SK-MEL-5 (cell line): ENCODE measurements at places on chromosomes 5 and 9.
A peak's percentile ranks its signal among the peaks of the same experiment; 100 is the strongest.

- no peak for DNase-seq
Observed at GRCh38 chr5:103254921-103255320, 3.6 kb upstream of the MACIR start.

DNA sequence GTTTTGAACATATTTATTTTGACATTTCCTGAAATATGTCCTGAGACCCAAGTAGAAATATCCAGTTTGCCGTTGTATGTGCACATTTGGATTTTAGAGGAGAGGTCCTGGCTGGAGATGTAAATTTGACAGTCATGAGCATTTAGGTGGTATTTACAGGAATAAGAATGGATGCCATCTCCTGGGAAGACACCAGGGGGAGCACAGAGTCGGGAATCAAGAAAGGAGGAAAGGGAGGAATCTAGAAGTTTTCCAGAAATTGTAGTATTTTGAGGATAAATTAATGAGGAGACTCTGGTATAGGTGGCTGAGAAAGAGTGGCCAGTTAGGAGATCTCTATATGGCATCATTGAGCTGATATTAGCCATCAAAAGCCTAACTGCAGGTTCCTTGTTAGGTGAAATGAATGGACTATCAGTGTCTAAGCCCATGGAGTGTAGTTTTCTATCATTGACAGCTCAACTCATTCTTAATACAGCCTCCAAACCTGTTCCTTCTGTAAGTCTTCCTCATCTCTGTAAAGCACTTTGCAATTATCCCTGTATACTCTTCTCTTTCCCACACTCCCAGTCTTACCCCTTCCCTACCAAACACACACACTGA lies 7.2 kb downstream of the GAPT start:
- DNase-seq, result peak; percentile 58

DNA sequence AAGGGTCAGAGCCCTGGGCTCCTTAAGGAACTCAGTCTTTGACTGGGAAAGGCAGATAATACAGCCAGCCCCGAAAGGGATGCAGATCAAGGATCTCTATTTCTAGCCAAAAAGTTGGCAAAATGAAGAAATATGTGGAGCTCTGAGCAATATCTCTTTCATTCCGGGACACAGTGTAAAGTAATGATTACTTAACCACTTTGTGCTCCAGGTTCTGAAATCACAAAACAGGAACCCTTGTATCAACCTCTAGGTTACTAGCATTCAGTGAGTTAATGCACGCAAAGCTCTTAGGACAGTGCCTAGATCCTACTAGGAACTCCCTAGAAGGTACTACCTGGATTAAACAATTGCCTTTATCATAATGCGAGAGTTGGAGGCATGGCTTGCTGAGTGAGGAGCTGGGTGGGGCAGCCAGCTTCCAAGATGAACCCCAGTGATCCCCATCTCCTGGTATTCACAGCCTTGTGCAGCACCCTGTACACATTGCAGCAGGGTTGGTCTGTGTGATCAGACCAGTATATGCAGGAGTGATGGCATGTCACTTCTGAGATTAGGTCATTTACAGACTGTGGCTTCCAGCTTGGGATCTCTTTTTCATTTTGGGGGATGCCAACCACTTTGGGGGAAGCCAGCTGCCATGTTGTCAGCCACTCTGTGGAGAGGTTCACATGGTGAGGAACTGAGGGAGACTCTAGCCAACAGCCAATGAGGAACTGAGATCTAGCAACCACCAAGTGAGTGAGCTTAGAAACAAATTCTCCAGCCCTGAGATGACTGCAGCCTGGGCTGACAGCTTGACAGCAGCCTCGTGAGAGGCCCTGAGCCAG lies 103.1 kb upstream of the SLC44A1 start:
- no peak for DNase-seq

GRCh38 chr9:136670576-136671253 lies 8.0 kb downstream of the EGFL7 start:
- no peak for DNase-seq

DNA sequence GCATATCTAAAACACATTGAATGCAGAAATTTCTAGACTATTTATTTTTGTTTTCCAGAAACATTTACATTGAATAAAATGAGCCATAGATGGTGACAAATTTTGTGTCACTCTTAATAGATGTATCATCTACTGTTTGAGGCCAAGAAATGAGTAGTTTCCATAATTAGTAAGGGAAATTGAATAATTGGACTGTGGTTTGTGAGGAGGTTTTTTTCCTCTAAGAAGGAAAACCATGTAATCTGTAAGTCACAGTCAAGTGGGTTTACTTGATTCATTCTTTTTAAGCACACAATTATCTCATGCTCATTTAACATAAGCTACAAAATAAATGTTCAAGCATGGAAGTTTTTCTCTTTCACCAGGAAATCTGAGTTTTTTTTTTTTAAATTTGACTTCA lies 876.4 kb downstream of the NR2F1-AS1 start:
- DNase-seq, result no peak

DNA sequence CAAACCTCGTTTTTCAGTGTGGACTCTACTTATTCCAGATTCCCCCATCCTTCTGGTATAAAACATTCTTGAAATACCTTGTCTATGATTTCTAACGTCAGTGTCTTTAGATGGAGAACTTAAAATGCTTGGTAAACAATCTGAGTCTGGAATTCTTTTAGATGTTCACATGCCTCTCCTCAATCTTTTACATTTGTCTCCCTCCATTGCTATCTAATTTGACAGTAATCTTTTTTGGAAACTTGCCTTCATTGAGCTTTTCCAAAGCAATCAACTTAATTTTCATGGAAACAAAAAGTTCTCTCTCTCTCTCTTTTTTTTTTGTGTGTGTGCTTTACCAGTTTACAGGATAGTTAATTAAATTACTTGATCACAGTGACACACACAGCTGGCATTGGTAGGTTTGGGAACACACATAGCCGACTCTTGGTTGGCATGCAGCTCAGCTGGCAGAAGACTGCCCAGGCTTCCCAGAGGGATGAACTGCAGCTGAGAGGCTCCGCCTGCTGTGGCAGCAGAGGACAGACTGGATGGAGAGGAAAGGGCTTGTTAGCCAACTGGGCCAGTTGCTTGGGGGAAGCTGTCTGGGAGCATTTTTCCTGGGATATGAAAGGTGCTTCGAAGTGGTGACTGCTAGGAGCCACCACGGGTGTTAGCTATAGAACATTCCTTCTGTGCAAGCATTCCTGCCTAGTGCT lies 271.3 kb downstream of the ZSWIM6 start:
- DNase-seq, result peak; percentile 56

DNA sequence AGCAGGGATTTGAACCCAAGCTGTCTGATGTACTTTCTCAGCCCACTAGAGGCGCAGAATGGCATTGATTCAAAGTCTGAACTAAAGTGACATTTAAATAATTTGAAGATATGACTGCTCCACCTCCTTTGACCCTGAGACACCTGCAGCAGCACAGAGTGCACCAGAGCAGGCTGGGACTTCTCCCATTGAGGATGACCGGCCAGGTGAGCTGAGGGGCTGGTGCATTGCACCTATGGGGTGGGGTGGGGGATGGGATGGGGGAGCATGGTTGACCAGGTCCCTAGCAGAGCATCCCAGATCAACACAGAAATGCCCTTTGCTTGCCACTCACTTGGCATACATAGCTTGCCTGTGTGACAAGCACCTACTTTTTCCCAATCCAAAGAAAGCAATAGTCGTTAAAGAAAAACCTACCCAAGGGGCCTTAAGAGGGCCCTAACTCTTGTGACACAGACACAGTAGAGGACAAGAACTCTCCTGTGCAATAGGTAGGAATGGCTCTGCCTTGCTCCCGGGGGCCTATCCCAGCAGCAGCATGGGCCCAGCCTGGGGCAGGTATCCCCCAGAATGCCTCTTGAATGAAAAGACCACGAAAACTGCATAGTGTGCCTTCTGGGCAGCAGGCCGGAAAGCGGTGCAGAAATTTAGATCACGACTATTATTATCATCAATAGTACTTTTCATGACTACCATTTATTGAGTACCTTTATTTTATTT lies 6.5 kb downstream of the SH3PXD2B start:
- DNase-seq, result no peak

- no peak for DNase-seq
Observed at GRCh38 chr9:23669776-23670175, 156.3 kb downstream of the ELAVL2 start.

- no peak for DNase-seq
Observed at GRCh38 chr9:92603990-92604389, 65.9 kb downstream of the IPPK start.

GRCh38 chr9:92607088-92607487 lies 62.8 kb downstream of the IPPK start:
- DNase-seq, result no peak

DNA sequence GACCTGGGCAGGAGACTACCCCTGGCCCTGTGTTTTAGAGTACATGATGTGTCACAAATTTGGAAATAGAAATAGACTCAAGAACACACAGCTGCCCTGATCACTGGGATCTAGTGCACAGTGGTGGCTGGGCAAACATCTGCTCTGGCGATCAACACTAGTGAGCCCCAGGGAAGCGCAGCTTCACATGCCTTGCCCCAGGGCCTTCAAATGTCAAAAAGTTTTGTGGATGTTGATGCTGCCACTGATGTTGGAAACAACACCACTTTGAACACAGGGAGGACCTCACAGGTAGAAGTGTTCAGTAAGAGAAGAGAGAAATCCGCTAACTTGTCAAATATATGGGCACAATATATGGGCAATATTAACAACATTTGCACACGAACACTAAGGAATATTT lies 7.1 kb upstream of the MAP3K1 start:
- no peak for DNase-seq

DNA sequence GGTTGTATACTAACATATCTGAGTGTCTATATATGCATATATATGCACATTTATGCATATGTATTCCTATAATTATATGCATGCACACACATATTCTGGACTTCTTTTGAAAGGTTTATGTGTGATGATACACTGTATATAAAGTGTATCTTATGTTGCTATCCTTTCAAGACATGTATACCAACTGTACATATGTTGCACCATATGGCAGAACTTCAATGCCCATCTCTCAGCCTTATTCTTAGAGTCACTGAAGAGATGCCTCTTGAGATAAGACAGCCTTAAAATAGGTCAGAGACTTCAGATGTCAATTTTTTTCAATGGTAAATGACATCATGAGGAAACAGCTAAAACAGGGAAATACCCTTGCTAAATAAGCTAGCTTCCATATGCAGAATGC lies 461.4 kb downstream of the SPATA31D1 start:
- no peak for DNase-seq

DNA sequence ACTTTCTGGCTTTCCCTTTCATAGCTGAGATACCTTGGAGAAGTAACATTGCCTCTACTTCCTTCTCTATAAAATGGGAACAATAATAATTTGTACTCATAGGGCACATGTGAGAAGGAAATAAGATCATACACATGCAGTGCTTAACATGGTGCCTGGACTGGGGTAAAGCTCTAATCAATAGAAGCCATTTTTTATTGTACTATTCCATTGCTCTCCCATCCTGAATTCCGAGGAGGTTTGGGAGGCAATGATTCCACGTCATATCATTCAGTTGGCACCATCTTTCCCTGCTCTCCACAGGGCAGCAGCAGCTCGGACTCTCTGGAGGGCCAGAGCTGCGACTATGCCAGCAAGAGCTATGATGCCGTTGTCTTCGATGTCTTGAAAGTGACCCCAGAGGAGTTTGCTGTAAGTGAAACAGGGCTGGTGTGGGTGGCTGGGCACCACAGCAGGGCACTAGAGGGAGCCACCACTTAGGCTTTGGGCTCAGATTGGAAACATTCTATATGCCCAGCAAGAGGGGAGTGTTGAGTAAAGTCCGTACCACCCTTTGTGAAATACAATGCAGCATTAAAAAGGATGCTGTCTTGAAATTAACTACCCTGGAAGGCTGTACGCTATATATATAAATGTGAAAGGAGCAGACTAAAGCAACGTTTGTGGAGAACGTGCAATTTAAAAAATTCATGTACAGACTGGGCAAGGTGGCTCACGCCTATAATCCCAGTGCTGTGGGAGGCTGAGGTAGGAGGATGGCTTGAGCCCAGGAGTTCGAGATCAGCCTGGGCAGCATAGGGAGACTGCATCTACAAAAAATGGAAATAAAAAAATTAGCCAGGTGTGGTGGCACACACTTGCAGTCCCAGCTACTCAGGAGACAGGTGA lies 51.2 kb downstream of the RALGPS1 start:
- peak; percentile 82 for DNase-seq

DNA sequence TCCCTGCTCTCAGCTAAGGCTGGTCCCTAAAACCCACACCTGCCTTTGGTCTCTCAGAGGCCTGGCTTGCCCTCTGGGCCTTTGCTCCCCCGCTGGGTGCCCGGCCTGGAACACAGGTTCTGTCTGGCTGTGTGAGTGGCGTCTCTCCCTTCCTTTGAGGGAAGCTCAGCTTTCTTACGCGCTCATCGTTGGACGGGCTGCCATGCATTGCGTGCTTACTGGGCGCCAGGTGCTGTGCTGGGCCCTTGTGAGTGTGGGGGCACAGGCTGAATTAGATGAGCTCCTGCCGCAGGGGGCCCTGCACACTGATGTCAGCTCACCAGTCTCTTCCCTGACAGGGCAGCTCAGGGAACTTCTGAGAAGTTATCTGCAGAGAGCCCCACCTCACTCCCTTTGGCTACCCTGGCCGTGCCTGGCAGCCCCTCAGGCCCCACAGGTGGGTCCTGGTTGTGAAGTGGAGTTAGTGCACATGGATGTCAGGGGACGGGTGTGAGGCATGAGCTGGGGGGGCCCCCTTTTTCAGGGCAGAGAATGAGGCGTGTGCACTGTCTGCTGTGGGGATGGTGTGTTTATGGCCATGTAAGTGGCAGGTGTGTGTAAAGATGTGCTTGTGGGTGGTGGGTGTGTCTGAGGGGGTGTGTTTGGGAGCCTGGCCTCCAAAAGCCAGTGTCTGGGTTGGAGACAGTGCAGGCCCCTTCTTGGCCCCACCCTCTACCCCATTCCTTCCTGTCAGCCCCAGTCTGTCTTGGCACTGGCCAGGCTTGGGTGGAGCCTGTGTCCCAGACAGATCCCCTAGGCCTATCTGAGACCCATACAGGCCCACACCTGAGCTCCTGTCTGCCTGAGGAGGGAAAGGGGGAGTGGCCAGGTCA lies 7.5 kb upstream of the RMND5B start:
- DNase-seq, result no peak

GRCh38 chr9:117344892-117345660 lies 69.8 kb downstream of the ASTN2 start:
- no peak for DNase-seq

DNA sequence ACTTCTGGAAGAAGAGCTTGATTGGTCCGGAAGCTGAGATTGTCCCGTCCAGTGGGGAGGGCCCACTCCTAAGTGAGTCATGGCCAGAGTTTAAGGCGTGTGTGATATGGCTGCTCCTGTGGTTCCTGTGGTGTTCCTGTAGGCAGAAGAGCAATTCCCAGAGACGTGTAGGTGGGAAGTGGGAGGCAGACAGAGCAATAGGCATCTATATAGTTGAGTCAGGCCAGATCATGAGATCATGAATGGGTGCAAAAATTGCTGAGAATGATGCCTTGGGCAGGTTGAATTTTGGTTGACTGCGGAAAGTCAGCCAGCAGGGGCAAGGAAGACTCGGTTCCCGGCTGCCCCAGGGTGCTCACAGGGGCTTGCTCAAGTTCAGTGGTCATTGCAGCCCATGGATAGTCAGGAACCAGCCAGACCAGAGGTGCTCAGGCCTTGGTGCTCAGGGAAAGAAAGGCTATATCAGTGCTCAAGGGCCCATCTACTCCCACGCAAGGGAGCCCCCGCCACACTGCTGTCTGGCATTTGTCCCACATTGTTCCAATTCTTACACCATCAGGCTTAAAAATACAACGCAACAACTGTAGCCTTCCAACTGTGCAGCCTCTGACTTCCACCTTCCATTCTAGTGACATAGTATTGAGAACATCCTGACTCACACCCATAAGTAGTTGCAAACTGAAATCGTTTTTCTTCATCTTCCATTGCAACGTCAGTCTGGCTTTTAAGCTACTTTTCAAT lies 21.0 kb upstream of the GSN start:
- no peak for DNase-seq
